Fibroblast of gingiva (primary cell): ENCODE measurements at places on chromosomes 2 and 18.

DNA sequence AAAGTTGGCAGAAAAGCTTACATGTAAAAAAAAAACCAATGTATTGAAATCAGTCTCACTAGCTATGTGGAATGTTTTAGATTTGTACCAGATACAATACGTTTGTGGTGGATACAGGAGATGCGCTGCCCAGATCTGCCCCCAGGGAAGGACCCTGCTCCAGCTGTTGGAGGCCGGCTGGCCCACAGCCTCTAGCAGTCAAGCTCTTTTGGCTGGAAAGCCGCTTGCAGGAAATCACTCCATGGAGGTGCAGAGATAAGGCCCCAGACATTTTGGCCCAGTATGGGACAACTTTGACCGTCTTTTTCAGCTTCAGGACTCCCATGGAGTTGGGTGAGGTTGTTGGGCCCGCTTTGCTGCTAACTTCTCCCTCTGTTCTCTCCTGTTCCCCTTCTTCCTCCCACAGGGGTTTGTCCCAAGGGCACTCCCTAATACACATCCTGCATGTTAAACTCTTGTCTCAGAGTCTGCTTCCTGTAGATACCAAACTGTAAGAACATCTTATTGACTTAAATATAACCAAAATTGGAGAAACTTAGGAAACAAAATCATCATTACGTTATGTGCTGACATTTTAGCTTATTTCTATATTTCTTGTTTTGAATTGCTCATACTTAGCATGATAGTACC is 1.7 kb upstream of the QPCT start:
- no peak for DNase-seq

DNA sequence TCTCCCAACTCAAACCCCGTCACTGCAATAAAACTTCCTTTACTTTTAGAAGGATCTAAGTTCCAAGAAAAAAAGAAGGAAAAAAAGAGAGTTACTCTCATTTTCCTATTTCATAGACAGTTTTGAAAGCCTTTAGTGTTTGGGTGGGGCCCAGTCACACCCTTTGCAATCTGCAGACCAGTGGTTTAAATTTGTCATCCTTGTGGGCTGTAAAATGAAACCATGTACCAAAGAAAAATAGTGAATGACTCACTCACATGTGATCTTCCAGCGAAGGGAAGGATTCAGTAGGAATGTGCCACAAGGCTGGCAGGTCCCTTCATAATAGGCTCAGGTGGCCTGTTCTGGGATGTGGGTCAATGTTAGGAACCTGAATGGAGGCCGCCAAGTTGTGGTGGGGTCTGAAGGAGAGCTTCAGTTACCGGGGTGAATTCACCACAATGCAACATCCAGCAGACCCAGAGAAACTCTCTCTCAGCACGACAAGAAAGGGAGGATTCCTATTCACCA is 28.3 kb downstream of the ANXA4 start:
- peak; percentile 81 for DNase-seq

DNA sequence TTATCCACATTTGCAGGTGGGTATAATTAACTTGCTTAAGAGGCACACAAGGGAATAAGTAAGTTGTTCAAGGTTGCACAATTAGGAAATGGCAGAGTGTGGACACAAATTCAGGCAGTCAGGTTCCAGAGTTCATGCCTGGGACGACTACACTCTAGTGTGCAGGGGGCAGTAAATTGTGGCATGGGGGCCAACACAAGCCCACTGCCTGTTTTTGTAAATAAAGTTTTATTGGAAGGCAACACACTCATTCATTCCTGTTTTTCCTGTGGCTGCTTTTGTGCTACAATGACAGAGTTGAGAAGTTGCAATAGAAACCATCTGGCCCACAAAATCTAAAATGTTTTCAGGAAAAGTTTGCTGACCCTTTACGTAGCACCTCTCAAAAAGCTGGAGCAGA is 41.4 kb downstream of the XDH start:
- no peak for DNase-seq

- peak; percentile 6 for DNase-seq
These were observed 479.2 kb upstream of the ACVR2A start for GRCh38 chr2:147365622-147366021.

- DNase-seq = no peak
These were observed 42.1 kb downstream of the RAPH1 start for GRCh38 chr2:203492965-203493364.

GRCh38 chr2:213627054-213627710 is 342.9 kb downstream of the SPAG16 start:
- DNase-seq = no peak

- DNase-seq = no peak
These were observed 18.6 kb downstream of the VRK2 start for GRCh38 chr2:58065248-58065647.

- DNase-seq = peak; percentile 6
These were observed 8.5 kb downstream of the PDK1 start for GRCh38 chr2:172564376-172564775.

GRCh38 chr2:162197069-162197825 is 45.2 kb upstream of the GCG start:
- peak; percentile 20 for DNase-seq

DNA sequence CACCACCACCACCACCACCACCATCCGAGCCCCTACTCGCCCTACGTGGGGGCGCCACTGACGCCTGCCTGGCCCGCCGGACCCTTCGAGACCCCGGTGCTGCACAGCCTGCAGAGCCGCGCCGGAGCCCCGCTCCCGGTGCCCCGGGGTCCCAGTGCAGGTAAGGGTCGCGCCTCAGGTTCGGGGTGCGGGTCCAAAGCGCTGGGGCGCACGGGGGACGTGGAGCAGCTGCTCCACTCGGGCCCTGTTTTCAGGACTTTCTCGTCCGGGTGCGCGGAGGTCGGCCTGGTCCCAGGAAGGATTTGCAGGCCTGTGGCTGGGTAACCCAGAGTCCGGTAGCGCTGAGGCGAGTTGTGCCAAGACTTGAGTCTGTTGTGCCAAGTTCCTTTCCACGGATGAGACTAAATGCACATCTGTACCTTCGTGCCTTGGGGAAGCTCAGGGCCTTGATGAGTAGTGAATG is 2.8 kb downstream of the GATA6 start:
- no peak for DNase-seq

- no peak for DNase-seq
These were observed 78.4 kb downstream of the KANSL1L start for GRCh38 chr2:210092791-210093190.

GRCh38 chr18:39487932-39488331 is 1922.3 kb upstream of the CELF4 start:
- no peak for DNase-seq

DNA sequence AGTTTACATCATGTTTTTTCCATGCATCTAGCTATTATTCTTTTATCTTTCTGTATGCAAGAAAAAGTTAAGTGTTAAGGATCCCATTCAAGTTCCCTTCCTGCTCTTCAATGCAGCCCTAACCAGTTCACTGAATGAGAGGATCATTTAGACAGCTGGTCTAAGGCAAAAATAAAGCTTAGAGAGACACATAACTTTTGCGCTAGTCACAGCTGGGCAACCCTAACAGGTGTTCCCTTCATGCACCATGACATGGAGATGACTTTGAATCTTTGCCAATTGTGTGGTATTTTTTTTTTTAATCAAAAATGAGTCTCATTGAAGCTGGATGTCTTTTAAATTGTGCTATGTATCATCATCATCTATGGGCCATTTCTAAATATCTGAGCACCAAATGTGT is 393.8 kb upstream of the CYRIA start:
- DNase-seq = no peak

GRCh38 chr2:148876595-148877402 is 1.8 kb downstream of the KIF5C start:
- DNase-seq = no peak

DNA sequence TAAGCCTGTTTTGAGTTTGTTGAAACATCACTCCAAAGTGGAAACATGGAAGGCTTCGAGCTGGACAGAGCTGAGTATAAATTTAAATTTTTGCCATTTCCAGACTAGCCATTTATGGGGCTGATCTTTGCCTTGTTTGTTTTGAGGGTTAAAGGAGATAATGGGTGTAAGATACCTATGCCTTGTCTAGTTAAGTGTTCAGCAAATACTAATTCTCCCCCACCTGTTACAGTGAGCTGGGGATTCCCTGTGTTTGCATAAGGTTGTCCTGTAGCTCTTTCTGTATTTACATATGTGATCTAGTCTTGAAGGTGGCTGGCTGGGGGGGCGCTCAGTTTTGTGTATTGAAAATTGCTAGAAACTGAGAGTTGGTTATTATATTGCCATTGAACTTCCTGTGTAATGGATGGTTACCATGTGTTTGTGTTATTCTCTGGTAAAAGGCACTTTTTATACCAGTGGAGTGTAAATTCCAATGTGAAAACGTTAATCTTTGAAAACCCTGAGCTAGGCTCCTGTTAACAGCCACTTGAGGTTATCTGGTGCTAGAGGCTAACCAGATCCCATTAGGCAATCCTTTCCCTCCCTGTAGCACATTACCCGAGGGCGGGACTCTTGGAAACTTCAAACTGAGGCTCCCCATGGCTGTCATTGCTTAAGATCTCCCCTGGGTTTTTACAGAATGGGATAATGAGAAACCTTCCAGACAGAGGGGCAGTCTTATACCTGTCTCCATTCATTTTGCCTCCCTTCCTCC is 26.7 kb downstream of the TANC1 start:
- DNase-seq = peak; percentile 9

DNA sequence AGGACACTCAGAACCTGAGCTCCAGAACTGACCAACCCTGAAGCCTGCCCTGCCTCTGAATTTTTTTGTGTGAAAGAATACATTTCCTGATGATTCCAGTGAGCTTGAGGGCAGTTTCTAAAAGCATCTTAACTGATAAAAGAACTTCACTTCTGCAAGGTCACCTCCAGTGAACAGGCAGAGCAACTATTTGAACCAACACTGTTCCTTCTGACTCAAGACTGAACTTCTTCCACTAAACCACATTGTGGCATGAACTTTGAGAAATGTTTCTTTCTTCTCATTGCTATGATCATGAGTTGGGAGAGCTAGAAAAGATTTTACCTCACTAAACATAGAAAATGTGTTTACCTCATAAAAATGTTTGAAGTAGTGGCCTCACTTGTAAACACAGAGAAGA is 83.8 kb upstream of the SERTAD2 start:
- no peak for DNase-seq
